ENCODE measurements at places on chromosomes 2 and 18. TPM values are rescaled to one million over a fixed set of nuclear protein-coding genes. Genes with fewer than 3 reads are reported as not detected.

Gene SLC4A5
- total RNA-seq, result 0.38 TPM

GRCh38 chr2:164186591-164186990 is 434.7 kb downstream of the GRB14 start:
- peaks cover 3% of the 10 kb centered on the region for H3K27me3 ChIP-seq
- DNase-seq, result no peak
- no peaks in the 10 kb centered on the region for H3K36me3 ChIP-seq
- H3K4me3 ChIP-seq, result no peak overlapping the region
- no peak overlapping the region for H3K27ac ChIP-seq

GRCh38 chr2:182766626-182767025 is 50.6 kb downstream of the DNAJC10 start:
- H3K36me3 ChIP-seq, result peaks cover 17% of the 10 kb centered on the region
- no peaks in the 10 kb centered on the region for H3K27me3 ChIP-seq
- no peak for DNase-seq
- no peaks in the 10 kb centered on the region for H3K4me1 ChIP-seq

DNA sequence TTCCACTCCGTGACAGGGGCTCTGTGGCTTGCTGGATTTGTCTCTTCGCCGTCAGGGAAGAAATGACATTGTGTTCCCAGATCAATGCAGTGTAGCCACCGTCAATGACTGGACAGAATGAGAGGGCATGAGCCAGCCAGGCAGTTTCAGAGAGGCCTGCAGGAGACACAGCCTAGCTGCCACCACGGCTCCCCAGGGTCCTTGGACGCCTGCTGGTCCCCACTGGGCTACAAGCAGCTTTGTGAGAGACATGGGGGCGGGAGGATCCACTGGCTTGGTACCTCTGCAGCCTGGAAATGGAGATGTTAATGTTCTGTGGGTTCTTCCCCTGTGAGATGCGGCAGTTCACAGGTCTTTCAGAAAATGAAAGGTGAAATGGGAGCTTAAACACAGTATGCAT is 12.1 kb upstream of the AMER3 start:
- H3K4me1 ChIP-seq, result no peaks in the 10 kb centered on the region
- H3K27me3 ChIP-seq, result 0 out of 2 replicates have a peak, but pooled peaks cover 3% of the 10 kb centered on the region
- H3K27ac ChIP-seq, result no peak overlapping the region
- no peaks in the 10 kb centered on the region for H3K36me3 ChIP-seq
- DNase-seq, result no peak

GRCh38 chr2:111927723-111928122 is 29.3 kb downstream of the MERTK start:
- peaks cover 6% of the 10 kb centered on the region for H3K4me1 ChIP-seq
- no peaks in the 10 kb centered on the region for H3K36me3 ChIP-seq
- no peak for DNase-seq
- H3K27ac ChIP-seq, result no peak overlapping the region
- H3K27me3 ChIP-seq, result peaks cover 9% of the 10 kb centered on the region

DNA sequence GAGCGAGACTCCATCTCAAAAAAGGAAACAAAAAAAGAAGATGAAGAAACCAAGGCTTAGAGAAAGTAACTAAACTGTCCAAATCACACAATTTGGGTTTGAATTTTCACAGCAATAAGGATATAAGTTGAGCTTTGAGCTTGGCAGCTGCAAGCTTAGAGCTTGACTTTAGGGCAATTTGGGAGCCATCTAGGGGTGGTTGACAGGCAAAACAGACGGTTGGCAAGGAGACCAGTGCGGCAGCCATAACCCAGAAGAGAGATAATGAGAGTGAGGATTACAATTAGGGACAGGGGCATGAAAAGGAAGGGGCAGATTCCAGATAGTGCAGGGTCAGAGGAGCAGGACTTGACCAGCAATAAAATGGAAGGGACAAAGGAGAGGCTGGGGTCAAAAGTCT is 382.2 kb upstream of the HNRNPA3 start:
- H3K36me3 ChIP-seq, result no peaks in the 10 kb centered on the region
- H3K4me3 ChIP-seq, result no peak overlapping the region
- no peak overlapping the region for H3K27ac ChIP-seq

Gene MARS2
- 5.8 TPM for total RNA-seq

- H3K27ac ChIP-seq, result no peak overlapping the region
- no peak overlapping the region for H3K4me3 ChIP-seq
- no peak for DNase-seq
- no peaks in the 10 kb centered on the region for H3K4me1 ChIP-seq
- H3K27me3 ChIP-seq, result no peaks in the 10 kb centered on the region
- no peaks in the 10 kb centered on the region for H3K36me3 ChIP-seq
These were observed 86.6 kb downstream of the MYT1L start for GRCh38 chr2:2244508-2244907.

DNA sequence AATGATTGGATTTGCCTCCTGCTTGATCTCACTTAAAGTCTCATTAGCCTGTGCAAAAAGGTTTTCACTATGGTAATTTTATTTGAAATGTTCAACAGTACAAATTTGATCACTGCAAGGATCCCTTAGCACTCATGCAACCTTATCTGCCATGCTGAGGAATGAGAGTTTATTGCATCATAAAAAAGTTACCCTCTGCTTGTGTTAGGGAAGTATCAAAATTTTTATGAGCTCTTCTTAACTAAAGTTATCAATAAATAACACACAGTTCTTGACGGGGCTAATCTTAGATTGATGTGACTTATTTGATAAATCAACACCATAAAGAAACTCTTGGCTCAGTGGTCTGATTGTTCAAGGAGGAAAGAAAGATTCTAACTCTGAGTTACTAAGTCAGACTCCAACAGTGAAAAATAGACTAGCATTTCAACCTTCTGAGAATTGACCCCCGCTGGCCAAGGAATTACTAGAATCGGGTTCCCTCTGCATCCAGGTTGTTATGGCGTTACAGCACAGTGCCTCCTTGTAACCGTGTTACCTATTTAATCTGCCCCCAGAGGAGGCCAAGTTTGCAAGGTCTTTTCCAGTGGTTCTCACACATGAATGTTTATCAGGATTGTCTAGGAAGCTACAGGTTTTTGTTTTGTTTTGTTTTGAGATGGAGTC is 259.7 kb downstream of the CDCA7 start:
- no peaks in the 10 kb centered on the region for H3K36me3 ChIP-seq
- DNase-seq, result no peak
- peaks cover 51% of the 10 kb centered on the region for H3K27me3 ChIP-seq
- H3K27ac ChIP-seq, result no peak overlapping the region
- H3K4me3 ChIP-seq, result no peak overlapping the region

Gene DCAF17
- total RNA-seq, result 14.4 TPM

Gene MC5R
- not detected for total RNA-seq

DNA sequence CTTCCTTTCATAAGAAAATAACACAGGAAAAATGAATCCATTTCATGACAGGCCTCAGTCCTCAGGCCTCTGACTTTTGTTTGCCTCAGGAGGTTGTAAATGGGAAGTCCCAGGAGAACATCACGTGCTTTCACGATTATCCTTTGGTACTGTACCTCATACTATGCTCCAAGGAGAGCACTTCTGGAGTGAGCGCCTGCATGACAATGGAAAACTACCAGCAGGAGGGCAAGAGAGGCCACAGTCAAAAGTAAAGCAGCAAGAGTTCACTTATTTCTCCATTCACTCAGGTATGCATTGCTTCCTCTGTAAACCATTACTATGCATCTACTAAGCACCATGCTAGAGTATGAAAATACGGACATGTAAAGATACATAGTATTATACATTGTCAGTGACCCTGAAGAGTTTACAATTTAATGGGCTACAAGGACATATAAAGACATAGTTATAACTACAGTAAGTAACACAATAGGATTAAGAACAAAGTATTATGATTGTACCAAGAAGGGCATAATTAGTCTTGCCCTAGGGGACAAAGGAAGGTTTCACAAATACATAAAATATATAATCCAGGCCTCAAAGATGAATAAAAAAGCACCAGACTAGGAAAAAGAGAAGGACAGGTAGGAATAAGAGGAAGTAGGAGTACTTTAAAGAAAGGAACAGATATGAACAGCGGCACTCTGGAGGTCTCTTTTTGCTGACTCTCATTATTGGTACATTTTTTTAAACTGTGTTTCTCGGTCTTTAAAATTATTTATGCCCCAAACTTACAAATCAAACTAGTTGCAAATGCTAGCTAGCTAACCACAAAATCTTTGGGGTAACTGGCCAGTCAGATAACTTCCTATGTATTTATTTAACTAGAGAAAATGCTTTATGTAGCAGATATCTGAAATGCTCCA is 806.7 kb downstream of the NRXN1 start:
- no peak for DNase-seq
- no peaks in the 10 kb centered on the region for H3K36me3 ChIP-seq
- no peaks in the 10 kb centered on the region for H3K4me1 ChIP-seq
- H3K27ac ChIP-seq, result no peak overlapping the region

DNA sequence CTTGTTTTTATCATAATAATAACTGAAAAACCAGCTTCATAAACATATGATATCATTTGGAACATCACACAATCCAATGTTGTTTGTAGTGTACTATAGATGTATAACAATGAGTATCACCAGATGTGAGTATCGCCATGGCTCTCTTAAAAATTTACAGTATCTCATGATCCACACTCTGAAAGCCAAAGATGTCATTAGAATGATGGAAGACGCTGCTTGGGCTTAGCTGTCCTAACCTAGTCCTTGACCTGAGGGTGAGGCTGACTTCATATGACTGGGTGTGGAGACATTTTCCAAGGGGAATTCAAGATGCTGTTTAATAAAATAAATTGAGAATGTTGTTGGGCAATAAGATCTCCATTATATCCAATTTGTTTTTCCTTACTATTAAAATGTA is 242.6 kb downstream of the RIT2 start:
- H3K27ac ChIP-seq, result no peak overlapping the region
- no peaks in the 10 kb centered on the region for H3K4me1 ChIP-seq
- no peak overlapping the region for H3K4me3 ChIP-seq
- H3K27me3 ChIP-seq, result no peaks in the 10 kb centered on the region

Gene PLEKHM3
- total RNA-seq, result 6.6 TPM

Gene NETO1
- total RNA-seq, result not detected

DNA sequence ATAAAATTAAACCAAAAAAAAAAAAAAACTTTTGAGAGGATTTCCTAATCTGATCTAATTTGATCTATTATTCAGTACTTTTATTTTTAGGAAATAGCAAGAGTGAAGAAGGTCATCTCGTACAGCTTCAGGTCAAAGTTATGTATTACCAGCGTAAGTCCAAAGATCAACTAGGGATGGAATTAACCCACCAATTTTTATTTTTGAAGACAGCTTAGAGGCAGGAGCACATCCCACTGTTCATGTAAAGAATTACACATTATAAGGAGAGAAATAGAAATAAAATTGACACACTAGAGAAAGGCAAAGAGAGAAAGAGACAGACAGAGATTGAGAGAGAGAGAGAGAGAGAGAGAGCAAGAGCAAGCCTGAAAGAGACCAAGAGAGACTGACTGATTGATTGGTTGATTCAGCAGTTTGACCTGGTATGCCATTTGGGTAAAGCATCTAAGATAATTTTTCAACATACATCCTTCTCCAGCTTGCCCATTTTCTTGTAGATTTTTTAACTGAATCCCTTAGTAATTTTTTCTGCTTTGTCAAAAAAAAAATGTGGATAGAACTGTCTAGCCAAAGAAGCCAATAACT is 25.1 kb downstream of the DOCK10 start:
- H3K27ac ChIP-seq, result peak overlapping the region; percentile 11
- H3K4me3 ChIP-seq, result no peak overlapping the region
- no peaks in the 10 kb centered on the region for H3K27me3 ChIP-seq
- H3K4me1 ChIP-seq, result peaks cover 29% of the 10 kb centered on the region
- no peak for DNase-seq

GRCh38 chr2:23042216-23042906 is 342.6 kb upstream of the KLHL29 start:
- no peaks in the 10 kb centered on the region for H3K36me3 ChIP-seq
- peak; percentile 79 for DNase-seq

GRCh38 chr2:69238449-69239031 is 148.5 kb downstream of the GFPT1 start:
- H3K27ac ChIP-seq, result peak overlapping the region; percentile 84
- H3K4me3 ChIP-seq, result no peak overlapping the region
- no peaks in the 10 kb centered on the region for H3K27me3 ChIP-seq
- peaks cover 57% of the 10 kb centered on the region for H3K4me1 ChIP-seq
- DNase-seq, result peak; percentile 93

DNA sequence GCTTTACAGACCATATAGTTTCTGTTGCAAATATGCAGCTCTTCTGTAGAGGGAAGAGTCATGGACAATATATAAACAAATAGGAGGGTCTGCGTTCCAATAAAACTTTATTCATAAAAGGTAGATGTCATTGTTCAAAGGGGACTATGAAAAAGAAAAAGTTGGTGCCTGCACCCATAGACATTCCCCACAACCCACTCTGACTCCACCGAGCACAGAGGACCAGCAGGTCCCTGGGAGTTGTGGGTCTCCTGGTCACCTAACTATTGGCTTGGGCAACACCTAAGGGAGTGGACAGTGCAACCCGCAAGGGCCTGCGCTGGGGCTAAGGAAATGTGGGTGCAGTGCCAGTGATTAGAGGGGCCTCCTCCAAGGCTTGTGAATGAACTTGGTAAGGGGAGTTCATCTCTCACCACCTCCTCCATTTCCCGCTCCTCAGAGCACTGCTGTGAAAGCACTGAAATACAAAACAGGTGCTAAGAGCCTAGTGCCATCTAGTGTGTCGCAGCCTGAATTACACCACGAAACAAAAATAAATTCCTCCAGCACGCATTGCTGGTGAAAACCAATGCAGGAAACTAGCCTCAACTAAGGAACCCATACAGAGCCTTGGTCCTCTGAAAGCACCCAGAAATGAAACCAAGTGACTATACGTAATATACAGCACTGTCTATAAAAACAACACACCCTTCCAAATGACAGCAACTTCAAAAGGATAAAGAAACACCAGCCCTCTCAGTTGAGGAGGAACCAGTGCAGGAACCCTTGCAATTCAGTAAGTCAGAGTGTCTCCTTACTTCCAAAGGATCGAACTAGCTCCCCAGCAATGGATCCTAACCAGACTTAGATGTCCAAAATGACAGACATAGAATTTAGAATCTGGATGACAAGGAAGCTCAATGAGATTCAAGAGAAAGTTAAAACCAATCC is 166.6 kb downstream of the RNF144A start:
- H3K27ac ChIP-seq, result no peak overlapping the region
- no peak overlapping the region for H3K4me3 ChIP-seq
- H3K36me3 ChIP-seq, result no peaks in the 10 kb centered on the region
- peak; percentile 54 for DNase-seq
- H3K27me3 ChIP-seq, result peaks cover 4% of the 10 kb centered on the region
- H3K4me1 ChIP-seq, result no peaks in the 10 kb centered on the region

DNA sequence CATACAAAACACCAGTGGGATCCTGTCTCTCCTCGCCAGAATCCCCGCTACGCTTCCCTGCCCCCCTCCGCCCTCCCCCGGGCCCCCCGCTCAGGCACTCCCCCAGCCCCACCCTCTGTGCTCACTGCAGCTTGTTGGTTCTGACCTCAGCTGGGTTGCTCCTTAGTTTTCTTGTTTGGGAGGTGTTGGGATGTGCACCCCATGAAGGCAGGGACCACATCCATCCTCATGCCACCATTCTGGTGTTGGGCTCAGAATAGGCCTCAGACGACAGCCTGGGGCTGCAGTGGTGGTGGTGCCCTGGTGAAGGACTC is 4.6 kb downstream of the SNED1 start:
- peaks cover 4% of the 10 kb centered on the region for H3K4me1 ChIP-seq
- peaks cover 17% of the 10 kb centered on the region for H3K36me3 ChIP-seq
- no peak for DNase-seq
- H3K27ac ChIP-seq, result no peak overlapping the region
- H3K4me3 ChIP-seq, result no peak overlapping the region

Gene GMCL1
- 9.6 TPM for total RNA-seq

Measured in GM23248 (cell line).